C1 segment of cervical spinal cord (tissue), 14 donors: ENCODE measurements at places on chromosomes 4 and X.

- DNase-seq = no peak
Observed at GRCh38 chrX:12403474-12404082, 265.3 kb downstream of the FRMPD4 start.

DNA sequence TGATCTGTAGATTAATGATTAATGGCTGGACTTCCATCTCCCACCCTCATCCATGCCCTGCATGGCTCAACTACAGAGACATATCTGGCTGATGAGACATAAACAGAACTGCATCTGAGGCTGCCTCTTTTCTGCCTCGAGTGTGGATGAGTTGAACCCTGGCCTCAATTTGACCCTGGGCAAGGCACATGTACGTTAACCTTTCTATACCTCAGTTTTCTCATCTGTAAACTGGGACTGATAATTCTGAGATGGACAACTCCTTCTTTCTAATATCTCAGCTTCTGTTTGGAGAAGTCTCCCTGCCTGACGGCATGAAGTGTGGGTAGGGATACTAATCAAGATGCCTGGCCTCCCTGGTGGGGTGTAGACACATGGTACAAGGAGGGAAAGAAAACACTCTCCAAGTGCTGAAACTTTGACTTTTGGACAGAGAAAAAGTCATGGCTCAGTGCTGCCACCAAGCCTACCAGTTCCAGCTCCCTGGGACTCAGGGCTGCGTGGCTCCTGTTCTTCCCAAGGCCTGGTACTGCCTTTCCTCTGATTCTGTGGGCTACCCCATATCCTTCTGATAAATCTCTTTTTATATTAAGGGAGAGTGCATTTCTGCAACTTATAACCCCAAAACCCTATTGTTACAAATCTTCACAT, 64.4 kb downstream of the HAUS3 start:
- no peak for DNase-seq

- no peak for DNase-seq
Observed at GRCh38 chr4:69875576-69875975, 15.6 kb upstream of the SULT1E1 start.

DNA sequence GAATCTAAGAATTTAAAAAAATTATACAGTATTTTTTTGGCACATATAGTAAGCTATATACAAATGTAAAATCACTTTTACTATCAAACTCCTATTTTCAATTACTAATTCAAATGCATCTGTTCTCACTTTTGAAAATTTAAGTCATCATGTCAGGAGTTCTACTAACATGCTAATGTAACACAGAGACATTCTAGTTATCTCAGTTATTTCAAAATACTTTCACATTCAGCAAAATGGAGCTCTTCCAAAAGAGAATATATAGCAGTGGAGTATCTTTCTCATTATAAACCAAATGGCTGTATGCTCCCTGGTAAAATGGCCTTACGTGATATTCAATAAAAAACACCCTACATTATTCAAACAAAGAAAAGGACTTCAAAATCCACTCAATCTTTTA, 42.3 kb downstream of the RFC1 start:
- no peak for DNase-seq

DNA sequence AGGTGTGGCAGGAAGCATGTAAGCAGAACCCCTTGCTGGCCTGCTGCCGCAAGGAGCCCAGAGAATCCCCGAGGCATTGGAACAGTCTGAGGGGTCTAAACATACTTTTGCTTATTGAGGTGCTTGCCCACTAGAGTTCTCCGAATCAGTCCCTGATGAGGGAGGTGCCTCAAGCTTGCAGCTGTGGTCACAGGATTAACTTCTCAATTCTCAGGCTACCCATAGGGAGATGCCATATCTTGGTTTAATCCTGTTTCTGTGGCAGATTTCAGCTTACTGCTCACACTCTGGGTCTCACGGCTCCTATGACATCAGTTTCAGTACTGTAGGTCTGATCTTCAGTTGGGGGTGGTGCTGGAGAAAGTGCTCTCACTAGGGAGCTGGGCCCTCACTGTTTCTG, 39.9 kb downstream of the CCNG2 start:
- DNase-seq = no peak

DNA sequence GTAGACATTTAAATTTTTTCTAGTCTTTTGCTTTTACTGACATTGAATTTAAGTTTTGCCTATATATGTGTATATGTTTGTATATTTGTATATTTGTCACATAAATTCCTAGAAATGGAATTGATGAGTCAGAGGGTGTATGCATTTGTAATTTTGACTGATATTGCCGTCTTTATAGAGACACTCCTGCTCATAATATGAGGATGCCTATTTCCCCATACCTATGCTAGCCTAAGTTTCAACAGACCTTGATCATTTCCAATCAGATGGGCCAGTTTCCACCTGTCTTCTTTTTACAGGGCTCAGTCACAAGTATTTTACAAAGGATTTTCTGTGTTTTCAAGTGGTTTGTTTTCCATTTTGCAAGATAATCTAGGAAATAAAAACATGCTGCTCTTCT, 10.8 kb downstream of the PDLIM5 start:
- DNase-seq = no peak

GRCh38 chrX:11893933-11894710, 136.1 kb downstream of the MSL3 start:
- no peak for DNase-seq

- peak; percentile 68 for DNase-seq
Observed at GRCh38 chrX:131821945-131822622, 201.0 kb upstream of the STK26 start.

GRCh38 chr4:140556372-140557085, 12.2 kb downstream of the UCP1 start:
- DNase-seq = no peak

DNA sequence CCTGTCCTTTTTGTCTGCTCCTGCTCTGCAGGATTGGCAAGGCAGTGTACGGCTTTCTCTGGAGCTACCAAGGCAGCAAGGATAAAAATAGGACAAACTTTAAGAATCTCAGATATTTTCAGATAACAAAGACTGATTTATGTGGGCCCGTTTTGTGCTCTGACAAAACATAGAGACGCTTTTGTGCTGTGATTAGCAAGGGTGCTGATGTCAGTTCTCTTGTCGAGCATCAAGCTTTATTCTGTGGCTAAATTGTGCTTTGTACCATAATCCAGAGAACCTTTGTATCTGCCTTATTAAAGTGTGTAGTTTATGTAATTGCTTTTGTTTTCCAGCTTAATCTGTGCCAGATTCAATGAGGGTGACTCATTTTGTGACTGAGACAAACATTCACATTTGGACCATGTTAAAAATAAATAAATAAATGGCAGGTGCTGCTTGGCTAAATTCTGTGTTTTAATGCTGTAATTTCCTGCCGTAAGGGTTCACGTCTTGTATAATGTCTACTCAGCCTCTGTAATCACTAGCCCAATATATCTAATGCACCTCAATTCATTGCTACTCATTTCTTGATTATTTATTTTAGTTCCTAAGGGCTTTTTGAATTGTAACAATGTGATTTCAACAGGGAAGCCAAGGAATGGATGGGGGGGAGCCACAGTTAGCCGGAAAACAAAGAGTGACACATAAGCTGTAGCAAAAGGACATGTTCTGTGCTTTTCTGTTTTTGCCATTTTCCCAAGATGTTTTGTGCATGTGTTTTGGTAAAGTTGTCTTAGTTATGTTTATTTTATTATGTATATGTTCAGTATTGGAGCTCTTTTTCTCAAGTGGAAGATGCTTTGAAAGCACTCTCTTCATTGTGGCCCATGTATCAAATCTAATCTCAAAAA, 75.1 kb downstream of the GAB1 start:
- DNase-seq = no peak

DNA sequence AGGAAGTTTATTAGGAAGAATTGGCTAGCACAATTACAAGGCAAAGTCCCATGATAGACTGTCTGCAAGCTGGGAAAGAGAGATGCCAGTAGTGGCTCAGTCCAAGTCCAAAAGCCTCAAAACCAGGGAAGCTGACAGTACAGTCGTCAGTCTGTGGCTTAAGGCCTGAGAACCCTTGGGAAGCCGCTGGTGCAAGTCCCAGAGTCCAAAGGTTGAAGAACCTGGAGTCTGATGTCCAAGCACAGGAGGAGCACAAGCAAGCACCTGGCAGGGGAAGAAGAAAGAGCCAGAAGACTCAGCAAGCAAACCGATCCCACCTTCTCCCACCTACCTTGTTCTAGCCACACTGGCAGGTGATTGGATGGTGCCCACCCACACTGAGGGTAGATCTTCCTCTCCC, 51.3 kb upstream of the TMEM150C start:
- no peak for DNase-seq

DNA sequence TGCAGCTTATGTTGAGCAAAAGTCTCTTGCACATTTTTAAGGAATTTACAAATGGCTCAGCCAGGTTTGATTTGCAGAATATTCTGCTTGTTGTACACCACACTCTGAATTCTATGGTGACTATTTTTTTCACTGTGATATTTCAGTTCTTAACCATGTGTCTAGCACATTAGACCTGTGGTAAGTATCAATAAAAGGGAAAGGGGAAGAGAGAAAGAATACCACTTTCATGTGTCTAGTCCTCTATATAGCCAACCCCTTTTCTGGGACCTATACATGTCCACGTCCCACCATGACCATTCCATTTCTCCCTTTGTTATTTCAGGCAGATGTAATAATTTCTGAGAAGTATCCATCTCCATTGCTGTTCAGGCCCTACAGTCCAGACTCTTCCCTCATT, 121.3 kb upstream of the PNPLA4 start:
- DNase-seq = no peak

DNA sequence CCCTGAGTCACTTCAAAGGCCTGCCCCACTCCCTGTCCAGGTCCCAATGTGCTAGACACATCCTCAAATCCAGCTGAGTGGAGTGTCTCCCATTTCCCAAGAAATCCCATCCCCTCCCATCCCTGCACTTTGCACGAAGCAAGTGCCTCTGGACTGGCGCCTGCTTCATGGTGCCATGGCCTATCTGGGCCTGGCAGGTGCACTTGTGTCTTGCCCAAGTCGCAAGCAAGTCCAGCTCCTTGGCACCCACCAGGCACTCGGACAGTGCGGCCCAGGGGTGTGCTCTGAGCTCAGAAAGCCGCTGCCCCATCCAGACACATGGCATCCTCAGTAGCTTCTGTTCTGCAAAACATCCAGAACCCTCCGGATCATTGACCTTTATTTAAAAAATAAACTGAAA, 97.4 kb downstream of the DCTD start:
- DNase-seq = no peak

- DNase-seq = no peak
Observed at GRCh38 chrX:118660085-118660484, 67.3 kb upstream of the IL13RA1 start.

DNA sequence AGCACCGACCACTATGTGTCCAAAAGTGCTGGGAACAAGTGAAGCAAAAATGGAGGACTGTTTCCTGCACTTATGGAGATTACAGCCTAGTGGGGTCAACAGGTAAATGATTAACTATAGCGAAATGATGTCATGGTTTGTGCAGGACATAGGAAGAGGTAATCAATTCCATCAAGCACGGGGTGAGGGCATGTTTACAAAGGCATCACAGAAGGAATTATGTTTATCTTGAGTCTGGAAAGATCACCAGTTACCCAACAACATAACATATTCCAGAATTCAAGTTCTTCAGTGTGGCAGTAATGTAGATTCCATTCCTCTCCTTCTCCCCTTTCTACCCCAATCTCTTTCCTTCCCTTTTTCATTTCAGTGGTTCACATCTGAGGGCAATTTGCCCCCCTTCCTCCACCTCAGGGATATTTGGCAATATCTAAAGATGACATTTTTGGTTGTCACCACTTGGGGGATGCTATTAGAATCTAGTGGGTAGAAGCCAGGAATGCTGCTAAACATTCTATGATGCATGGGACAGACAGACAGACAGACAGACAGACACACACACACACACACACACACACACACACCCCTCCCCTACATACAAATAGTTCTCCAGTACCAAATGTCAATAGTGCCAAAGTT, 24.1 kb downstream of the FAM47E start:
- DNase-seq = no peak

- DNase-seq = no peak
Observed at GRCh38 chr4:189177130-189177529, 763.5 kb upstream of the FRG1 start.

GRCh38 chr4:1446502-1447386, 40.5 kb upstream of the NKX1-1 start:
- no peak for DNase-seq

GRCh38 chr4:42654631-42655268, 2.2 kb downstream of the ATP8A1 start:
- no peak for DNase-seq

- DNase-seq = no peak
Observed at GRCh38 chr4:183783991-183784553, 121.0 kb upstream of the STOX2 start.
